ENCODE measurements at places on chromosomes 3 and 15.

GRCh38 chr15:59059076-59059597, 45.8 kb upstream of the CCNB2 start:
- no peak for DNase-seq

DNA sequence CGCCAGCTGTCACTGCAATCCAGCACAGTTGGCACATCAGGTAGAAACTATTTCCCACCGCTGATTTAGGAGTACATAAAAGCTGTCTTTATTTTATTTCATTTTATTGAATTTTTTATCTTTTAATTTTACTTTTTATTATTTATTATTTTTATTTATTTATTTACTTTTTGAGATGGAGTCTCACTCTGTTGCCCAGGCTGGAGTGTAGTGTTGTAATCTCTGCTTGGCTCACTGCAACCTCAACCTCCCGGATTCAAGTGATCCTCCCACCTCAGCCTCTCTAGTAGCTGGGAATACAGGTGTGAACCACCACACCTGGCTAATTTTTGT, 31.0 kb downstream of the SRGAP3 start:
- DNase-seq: no peak

- no peak for DNase-seq
These were observed 228.6 kb upstream of the CMC1 start for GRCh38 chr3:28012830-28013229.

DNA sequence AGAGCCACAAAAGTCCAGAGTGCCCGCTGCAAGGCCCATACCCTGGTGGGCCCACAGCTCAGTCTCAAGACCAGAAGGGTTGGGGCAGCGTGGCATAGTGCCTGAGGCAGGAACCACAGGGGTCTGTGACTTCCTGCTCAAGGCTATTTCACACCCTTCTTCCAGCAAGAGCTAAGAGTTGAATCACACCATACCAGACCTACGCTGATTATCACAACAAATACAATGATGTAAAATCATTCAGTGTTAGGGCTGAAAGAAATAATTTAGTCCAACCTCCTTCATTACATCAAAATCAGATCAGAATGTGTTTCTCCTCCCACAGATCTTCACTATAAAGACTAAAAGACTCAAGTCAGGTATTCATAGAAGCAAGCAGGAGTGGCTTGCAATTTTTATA, 27.8 kb upstream of the ST8SIA2 start:
- no peak for DNase-seq

DNA sequence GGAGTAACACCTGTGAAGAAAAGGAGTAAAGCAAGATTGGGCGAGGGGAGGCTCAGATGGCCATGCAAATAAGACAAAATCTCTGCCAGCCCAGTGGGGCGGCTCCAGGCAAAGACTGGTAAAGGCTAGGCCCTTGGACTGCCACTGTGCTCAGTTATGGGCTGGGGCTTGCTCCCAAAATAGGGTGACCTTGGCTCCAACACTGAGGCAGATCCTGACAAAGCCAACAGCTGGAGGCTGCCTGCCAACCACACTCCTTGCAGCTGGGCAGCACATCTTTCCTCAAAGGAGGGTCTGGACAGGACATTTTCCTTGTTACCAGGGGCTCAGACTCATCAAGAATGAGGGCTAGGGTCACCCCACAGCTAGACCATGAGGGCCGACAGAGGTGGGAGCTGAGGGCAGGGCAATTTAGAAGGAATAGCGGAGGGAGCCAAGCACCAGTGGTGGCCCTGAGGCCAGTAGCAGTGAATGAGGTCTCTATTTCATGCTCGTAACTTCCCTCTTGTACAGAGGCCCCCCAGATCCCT, 86.1 kb downstream of the CHRD start:
- no peak for DNase-seq

DNA sequence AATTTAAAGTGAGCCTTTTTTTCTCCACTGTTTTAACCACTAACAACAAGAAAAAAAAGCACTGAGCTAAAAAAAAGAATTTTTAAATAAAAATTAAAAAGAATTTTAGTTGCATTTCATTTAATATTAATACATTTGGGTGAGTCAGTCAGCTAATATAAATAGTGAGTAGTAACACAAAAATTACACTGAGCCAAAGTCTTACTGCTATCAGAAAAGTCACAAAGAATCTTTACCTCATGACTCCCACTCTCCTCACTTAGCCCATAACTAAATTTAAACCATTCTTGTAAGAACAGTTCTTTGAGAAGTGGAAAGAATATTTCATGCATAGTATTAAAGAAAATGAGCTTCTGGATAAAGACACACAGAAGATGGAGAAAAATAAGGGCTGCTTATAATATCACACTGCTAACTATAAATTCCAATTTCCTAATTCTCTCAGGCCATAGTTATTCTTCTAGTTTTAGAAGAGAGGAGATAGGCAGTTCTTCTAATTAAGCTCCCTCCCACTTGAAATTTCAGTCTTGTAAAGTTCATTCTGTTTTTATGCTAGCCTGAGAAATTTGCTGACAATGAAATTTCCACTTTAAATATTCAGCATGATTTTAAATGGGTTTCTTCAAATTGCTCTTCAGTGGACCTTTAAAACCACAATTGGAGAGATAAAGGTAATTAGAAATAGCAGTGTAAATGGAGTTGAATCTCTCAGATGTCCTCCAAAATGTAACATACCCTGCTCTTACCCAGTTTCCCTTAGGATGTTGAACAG, 17.6 kb downstream of the SHQ1 start:
- no peak for DNase-seq

GRCh38 chr3:58628823-58629562, 37.6 kb downstream of the FAM3D start:
- no peak for DNase-seq

- DNase-seq: no peak
These were observed 1.4 kb downstream of the U2SURP start for GRCh38 chr3:143002727-143003126.

GRCh38 chr3:70731046-70731445, 418.6 kb upstream of the MDFIC2 start:
- no peak for DNase-seq

DNA sequence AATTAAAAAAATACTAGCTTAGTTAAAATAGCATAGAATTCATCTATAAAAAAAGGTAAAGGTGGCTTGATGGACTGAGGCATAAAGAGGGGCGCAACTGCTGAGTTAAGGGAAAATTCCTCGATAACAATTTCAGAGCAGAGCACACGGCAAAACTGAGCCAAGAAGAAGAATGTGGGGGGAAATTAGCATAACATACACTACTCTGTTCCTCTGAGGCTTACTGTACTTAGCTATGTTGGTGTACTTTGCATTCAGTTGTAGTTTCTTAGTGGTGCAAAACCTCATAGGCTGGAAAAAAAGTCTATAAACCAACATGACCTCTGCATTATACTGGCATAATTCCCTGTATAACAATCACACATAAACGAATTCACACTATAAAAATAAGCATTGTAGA, 357.9 kb upstream of the LRRC3B start:
- no peak for DNase-seq

- no peak for DNase-seq
These were observed 2.3 kb downstream of the LRRC28 start for GRCh38 chr15:99253381-99254090.

- DNase-seq: no peak
These were observed 741 bp upstream of the ZNF106 start for GRCh38 chr15:42491539-42492225.

GRCh38 chr15:66065325-66065724, 188.2 kb downstream of the MEGF11 start:
- DNase-seq: no peak

DNA sequence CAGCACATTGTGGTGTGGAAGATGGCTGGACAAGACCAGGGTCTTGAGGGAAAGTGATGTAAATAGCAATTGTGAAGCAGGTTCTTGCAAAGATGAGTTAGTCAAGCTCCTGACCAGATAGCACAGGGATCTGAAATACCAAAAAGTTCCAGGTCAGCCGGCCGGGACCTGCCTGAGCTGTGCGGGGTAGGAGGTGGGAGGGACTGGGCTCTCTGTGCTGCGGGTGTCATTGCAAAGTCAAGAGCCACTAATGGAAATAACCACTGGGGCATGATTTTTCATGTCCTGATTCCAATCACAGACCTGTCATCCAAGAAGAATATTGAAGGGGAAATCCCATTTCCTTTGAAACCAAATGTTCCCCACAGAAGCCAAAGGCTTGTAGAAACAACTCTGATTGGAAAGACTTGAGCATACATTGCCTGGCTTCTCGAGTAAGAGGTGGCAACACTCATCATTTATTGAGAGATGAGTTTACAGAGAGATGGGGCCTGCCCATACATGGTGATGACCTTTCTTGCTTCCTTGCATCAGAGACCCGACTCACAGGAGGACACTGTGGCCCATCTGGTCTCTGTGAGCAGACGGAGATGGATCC, 44.2 kb upstream of the KY start:
- DNase-seq: no peak

DNA sequence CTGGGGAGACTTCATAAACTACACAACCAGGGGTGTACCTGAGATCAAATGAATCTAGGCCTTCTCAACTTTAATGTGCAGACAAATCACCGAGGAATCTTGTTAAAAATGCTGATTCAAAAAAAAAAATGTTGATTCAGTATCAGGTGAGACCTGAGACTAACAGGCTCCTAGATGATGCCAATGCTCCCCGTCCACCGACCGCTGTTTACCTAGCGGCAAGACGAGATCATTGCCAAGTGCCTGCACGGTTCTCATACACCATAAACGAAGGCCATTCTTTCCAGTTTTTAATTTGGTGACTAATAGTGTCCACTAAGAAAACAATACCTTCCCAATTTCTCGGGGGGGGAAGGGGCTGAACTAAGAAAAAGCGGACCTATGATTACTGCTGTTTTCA, 2.5 kb upstream of the FSIP1 start:
- no peak for DNase-seq

- no peak for DNase-seq
These were observed 960 bp downstream of the THBS1 start for GRCh38 chr15:39581793-39582285.

GRCh38 chr15:85412066-85412465, 31.7 kb downstream of the AKAP13 start:
- no peak for DNase-seq

DNA sequence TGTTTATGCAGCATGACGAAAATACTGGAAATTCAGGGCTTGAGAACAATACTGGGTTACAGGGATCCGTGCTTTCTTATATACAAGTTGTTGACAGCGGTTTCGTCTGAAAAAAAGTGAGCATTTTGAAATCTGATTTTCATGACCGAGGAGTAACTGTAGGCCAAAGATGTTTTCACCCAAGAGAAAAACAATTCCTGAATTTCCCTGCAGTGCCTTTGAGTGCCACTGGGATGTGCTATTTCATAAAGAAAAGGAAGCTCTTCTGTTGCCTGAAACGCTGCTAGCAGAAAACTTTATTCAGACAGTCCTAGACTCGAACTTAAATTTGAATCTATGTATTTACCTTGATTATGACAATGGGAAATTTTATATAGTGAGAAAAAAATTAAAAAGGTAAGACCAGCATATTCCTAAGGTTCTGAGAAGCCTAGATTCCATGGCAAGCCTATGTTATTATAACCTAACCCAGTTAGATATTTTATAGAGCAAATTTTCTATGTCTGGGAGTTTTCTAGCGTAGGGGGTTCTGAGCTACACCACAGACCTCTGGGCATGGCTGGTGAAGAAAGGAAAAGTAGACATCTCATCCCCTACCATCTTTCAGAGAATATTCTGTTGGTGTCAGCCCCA, 30.2 kb downstream of the KCNAB1 start:
- no peak for DNase-seq

- no peak for DNase-seq
These were observed 177.7 kb downstream of the SMAD6 start for GRCh38 chr15:66879531-66880368.

DNA sequence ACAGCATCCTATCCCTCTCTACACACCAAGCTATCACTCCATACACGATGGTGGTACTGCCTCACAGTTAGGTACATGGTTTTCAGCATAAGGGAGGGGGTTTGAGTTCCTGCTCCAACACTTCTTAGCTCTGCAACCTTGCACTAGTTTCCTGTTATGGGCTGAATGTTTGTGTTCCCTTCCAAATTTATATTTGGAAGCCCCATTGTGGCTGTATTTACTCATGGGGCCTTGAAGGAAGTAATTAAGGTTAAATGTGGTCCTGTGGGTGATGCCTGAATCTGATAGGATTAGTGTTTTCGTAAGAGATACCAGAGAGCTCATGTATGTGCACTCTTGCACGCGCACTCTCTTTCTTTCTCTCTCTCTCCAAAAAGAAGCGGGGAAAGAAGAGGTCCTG, 259.4 kb downstream of the RORA start:
- DNase-seq: no peak

- no peak for DNase-seq
These were observed 9.9 kb downstream of the DNASE1L3 start for GRCh38 chr3:58200846-58201355.

DNA sequence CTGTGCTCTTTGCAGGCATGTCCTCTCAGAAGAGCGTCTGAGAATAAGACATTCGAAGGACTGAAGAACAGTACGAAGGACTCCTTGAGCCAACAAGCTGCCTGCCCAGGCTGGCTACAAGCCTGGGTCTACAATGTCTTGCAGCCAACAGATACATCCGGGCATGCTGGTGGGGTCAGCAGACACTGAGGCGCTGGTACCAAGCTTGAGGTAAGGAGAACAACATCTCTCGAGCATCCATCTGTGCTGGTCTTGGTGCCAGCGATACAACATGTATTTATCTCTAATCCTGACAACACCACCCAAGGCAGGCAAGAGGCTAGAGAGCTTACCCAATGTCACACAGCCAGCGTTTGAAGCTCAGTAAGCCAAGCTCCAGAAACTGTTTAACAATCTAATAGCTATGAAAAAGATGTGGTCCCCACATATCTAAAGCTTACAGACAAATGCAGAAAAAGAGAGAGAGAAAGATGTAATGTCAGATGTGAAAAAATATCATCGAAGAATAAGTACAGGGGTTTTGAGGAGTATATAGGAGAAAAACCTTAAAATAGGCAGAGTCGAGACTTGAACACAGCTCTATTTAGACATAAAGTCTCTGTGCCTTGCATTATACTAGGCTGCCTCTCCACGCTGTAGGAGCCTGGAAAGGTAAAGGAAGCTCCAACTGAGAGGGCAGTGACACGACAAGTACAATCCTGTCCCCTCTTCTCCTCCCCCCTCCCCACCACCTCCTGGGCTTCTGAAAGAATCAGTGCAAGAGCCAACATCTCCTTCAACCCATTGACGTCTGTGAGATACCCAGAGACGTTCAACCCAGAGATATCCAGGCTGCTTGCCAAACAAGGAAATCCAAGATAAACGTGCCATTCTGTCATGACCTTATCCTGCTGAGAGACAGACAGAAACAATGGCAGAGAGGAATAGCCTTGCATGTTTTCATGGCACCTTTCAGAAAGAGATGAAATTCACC, 39.4 kb downstream of the WWTR1 start:
- no peak for DNase-seq

All from cortex of kidney (tissue), 1 donor.